KG1 (cell line): ENCODE measurements at places on chromosomes 12 and 14.

DNA sequence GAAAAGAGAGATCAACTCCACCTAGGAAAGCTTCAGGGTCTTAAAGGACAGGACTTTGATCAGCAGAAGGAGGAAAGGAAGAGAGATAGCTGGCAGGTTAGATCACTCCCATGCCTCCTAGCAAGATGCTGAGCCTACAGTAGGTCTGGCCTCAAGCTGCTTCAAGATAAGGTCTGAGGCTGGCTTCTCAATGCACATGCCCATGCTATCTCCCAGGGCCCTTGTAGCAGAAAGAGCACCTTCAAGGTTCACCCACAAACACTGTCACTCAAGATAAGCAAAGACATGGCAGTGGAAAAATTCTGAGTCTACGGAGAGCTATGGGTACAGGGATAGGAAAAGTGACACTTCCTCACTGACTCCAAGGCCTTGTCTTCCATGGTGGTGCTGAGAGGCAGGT, 14.3 kb downstream of the REM2 start:
- DNase-seq = no peak

DNA sequence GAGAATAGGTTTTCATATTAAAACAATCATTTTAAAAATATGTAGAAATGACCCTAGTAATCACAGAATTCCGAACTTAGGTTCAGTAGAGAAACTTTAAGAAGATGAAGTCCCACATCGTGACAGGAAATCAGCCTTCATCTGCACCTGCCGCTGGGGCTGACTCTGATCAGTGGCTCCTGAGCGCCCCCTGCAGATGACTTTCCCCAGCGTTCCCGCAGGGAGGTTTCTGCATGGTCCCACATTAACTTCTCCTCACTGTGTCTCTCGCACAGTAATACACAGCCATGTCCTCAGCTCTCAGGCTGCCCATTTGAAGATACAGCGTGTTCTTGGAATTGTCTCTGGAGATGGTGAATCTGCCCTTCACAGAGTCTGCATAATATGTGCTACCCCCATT, 1131.1 kb downstream of the TMEM121 start:
- DNase-seq = no peak

DNA sequence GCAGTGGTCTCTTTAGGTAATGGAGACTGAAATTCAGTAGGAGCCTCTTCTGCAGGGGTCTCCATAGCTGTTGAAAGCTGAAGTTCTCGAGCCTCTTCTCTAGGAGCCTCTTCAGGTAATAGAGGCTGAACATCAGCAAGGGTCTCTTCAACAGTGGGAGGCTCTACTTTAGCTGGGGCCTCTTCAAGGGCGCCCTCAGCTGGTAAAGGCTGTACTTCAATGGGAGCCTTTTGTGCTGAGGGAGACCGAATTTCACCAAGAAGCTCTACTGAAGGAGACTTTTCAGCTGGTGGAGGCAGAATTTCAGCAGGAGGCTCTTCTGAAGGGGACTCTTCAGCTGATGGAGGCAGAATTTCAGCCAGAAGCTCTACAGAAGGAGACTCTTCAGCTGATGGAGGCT, 1.5 kb downstream of the FSCB start:
- no peak for DNase-seq

DNA sequence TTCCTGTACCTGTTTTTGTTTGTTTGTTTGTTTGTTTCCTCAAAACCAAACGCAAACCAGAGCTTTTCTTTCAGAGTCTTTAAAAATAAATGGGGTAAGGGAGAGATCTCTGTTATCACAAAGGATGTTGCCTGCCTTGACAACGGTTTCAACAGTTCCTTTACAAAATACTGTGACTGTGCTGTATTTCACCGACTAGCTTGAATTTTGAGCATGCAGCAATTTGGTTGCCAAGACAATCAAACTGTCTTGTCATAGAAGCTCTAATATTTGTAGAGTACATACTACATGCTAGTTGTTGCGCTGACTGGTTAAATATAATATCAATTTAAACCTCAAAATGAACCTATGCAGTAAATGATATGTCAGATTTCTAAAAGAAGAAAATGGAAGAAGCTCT, 22.4 kb upstream of the TCP11L2 start:
- DNase-seq = no peak

DNA sequence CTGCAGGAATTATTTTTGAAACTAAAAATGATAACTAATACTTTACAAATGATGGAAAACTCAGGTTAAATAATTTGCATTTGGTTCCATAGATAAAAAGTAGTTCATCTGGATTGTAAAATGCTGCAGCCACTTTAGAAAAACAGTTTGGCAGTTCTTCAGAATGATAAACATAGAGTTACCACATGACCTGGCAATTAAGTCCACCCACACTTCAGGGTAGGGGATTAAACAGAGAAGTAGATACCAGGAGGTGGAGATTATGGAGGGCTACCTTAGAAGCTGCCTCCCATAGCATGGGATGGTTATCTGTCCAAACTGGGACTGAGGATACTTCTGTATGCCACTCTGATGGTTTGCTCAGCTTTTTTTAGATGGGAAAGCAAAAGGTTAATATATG, 22.2 kb downstream of the ARF6 start:
- no peak for DNase-seq

DNA sequence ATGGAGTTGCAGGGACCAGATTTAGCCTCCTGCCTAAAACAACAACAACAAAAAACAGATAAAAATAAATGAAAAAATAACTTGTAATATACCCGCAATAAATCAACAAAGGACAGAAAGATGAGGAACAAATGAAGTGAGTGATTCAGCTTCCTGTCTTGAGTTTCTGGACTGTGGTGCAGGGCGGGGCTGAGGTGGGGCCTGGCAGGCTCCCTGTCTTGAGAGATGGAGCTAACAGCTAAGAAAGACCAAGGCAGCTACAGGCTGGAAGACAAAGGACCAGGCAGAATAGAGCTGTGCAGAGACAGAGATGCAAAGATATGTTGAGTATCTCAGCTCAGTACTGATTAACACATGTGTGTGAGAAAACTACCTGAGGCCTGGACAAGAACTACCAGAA, 879.2 kb downstream of the AACS start:
- no peak for DNase-seq

GRCh38 chr12:1518591-1519516, 75.5 kb downstream of the FBXL14 start:
- DNase-seq = no peak

DNA sequence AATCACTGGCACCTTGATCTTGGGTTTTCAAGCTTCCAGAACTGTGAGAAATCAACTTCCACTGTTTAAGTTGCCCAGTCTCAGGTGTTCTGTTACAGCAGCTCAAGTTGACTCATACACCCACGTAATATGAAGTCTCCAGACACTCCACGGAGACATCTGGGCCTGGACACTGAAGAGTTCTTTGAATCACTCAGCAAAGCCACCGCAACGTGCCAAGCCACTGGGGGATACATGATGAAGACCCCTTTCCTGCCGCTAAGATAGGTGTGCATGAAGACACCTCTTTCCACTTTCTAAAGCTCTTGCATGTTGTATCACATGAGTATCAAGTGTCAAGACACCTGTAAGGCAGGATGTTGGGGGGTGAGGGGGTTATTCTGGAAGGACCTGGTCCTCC, 311.7 kb upstream of the RTL1 start:
- no peak for DNase-seq

DNA sequence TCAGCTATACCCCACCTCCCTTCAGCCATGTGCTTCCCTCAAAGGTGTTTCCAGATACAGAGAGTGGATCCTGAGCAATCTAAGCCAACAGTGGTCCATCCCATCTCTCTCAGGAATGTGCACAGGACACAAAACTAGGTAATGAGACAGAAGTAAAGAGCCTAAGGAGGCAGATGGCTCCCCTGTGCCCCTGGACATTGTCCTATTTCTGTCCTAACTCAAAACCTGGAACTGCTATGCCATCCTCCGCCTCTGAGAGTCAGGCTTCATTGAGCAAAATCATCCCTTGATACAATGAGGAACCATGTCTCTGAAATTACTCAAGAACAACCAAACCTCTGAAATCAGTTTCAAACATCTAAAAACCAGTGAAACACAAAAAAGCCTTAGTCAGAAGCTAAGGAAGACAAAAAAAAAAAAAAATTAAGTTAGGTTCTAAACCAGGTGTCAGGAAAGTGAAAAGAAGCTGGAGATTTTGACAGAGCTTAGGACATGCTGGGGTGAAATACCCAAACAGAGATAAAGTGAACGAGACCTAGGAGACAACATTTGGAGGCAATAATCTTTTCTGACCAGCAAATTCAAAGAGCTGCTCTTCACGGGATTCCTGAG, 200.3 kb upstream of the PLEKHG7 start:
- no peak for DNase-seq

- peak; percentile 70 for DNase-seq
Observed at GRCh38 chr12:8045952-8046944, 13.7 kb downstream of the FOXJ2 start.

- peak; percentile 71 for DNase-seq
Observed at GRCh38 chr12:4272424-4273272, 914 bp upstream of the CCND2 start.
